A549 treated with RU486 at 1 μM for 4 hours (cell line): ENCODE measurements at places on chromosomes 4 and X. TPM values are rescaled to one million over a fixed set of nuclear protein-coding genes. Genes with fewer than 3 reads are reported as not detected.

Gene SORCS2
- total RNA-seq = 3.2 to 5.6 TPM (median 4.2 TPM) in 5 replicates

Gene CXCL6
- total RNA-seq = not detected in 5 replicates

Gene TMPRSS11B
- total RNA-seq = not detected in 5 replicates

Gene RAB39B
- 0.62 to 0.94 TPM (median 0.64 TPM) in 5 replicates for total RNA-seq

Gene GPM6B
- total RNA-seq = 0.03 to 0.30 TPM in 2 of 5 replicates, not detected in the others

Gene RTL3
- 0.05 to 0.07 TPM (median 0.06 TPM) in 3 of 5 replicates, not detected in the others for total RNA-seq

Gene PWWP3B
- not detected in 5 replicates for total RNA-seq

Gene NSUN7
- 0.25 to 0.41 TPM (median 0.35 TPM) in 5 replicates for total RNA-seq

Gene GSX2
- not detected in 5 replicates for total RNA-seq

Gene KLB
- 0.06 to 0.18 TPM (median 0.13 TPM) in 5 replicates for total RNA-seq

Gene SYP
- total RNA-seq = 2.2 to 3.3 TPM (median 2.8 TPM) in 5 replicates

Gene NR0B1
- 23.6 to 46.2 TPM (median 36.4 TPM) in 5 replicates for total RNA-seq

Gene PDE6B
- total RNA-seq = not detected in 5 replicates
